ENCODE measurements at places on chromosomes 7 and 10.
A peak's percentile ranks its signal among the peaks of the same experiment; 100 is the strongest.

DNA sequence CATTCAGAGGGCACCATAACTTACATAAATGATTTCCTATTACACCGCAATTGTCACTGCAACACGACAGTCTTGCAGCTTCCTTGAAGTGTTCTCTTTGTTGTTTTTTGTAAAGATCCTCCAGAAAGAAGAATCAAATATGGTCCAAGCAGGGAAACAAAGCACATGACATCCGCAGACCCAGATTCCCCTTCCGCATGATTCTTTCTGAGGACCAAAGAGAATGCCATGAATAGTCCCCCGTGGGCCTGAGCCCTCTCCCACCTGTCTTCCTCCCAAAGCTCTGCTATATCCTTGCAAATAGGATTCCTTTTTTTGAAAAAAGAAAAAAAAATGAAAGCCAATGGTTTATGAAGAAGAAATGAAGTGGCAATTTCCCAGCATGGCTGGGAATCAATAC is 10.8 kb downstream of the PLXNA4 start:
- DNase-seq, result no peak

- DNase-seq, result no peak
These were observed 15.8 kb downstream of the MACC1 start for GRCh38 chr7:20201380-20201779.

GRCh38 chr7:84677117-84677732 is 482.6 kb upstream of the SEMA3A start:
- no peak for DNase-seq

DNA sequence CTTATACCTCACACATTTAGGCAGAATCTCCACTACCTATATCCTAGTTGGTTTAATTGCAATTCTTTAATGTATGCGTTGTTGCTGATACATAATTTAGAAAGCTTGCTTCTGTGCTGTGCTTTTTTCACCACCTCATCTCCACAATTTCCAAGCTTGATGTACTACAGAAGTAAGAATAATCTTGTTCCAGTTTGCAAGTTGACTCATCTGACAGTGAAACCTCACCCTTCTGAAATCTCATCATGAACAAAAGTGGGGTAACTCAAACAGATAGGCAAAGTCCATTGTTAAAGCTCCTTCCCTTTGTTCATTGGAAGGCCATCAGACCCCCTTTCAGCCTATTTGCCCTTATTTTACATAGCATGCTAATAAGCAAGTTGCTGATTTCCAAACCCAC is 13.6 kb downstream of the EIF4EBP2 start:
- DNase-seq, result no peak

GRCh38 chr7:51949726-51950644 is 633.4 kb upstream of the COBL start:
- no peak for DNase-seq

DNA sequence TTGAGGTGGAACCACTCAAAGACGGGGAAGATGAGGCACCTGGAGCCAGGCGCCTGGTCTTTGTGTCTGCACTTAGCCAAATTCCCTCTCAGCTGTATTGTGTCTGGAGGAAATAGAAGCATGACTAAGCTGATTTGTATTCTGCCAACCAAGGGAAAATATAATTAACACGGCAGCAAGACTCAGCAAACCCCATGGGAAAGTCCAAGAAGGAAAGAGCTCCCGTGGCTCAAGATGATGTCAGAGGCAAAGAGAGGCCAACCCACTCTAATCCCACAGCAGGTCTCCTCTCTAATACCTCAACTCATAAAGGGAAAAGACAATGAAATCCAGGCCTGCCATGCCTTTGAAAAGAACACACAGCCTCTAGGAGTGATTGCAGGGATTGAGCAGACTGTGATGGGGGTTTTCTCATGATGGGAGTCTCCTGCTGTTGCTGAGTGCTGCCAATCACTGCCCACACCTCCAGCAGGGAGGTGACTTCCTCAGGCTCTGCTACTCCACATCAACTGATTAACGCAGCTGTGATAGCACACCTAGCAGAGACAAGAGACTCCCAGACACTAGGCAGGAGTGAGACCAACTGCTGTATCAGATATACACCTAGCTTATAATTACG is 255.5 kb upstream of the C7orf33 start:
- no peak for DNase-seq

- DNase-seq, result no peak
These were observed 46.2 kb downstream of the HHEX start for GRCh38 chr10:92735938-92736337.

- peak; percentile 13 for DNase-seq
These were observed 636 bp downstream of the PDCD4 start for GRCh38 chr10:110872145-110872983.

DNA sequence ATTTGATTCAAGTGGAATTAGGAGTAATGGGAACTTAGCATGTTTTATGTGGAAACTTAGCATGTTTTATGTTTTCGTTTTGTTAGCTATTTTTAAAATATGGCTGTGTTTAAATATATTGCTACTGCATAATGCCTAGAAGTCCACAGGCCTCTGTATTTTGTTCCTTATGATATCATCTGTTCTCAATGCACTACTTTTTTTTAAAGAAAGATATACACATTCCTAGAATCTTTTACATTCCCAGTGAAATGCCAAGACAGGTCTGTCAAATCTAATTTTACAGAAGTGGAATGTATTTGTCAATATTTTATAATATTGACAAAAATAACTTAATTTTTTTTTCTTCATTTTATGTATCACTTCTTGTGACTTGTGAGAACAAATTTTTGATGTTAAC is 51.6 kb downstream of the ST7 start:
- DNase-seq, result no peak

Measured in NCI-H1417 (cell line).